IMR-90 (cell line): ENCODE measurements at places on chromosomes 2 and 18. TPM values are rescaled to one million over a fixed set of nuclear protein-coding genes. Genes with fewer than 3 reads are reported as not detected.

GRCh38 chr2:159998243-159998642 is 64.2 kb downstream of the PLA2R1 start:
- no peak overlapping the region for H3K27ac ChIP-seq
- DNase-seq: no peak
- no peaks in the 10 kb centered on the region for H3K36me3 ChIP-seq
- no peak overlapping the region for H3K4me3 ChIP-seq
- no peaks in the 10 kb centered on the region; the same call in 1 of the 2 replicates for H3K4me1 ChIP-seq

DNA sequence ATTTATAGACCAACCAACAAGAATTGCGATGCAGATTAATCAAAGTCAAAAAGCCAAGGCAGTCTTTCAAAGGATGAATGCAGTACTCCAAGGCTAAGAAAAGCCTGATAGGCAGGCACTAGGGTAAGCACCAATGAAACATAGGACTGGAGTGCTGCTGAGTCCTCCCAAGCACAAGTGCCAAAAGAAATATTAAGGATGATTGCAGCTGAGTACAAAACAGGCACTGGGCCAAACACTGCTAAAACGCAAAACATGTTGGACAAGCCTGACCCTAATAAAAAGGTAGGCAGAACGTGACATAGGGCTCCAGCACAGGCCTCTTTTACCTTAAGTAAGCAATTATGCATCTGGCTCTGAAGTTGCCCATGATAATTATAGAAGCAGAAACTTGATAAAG is 160.1 kb upstream of the LRP1B start:
- no peak for DNase-seq
- no peaks in the 10 kb centered on the region for H3K36me3 ChIP-seq
- H3K27me3 ChIP-seq: no peaks in the 10 kb centered on the region
- H3K4me3 ChIP-seq: no peak overlapping the region
- H3K4me1 ChIP-seq: no peaks in the 10 kb centered on the region

GRCh38 chr2:177689623-177690022 is 297.1 kb downstream of the AGPS start:
- no peaks in the 10 kb centered on the region for H3K27me3 ChIP-seq
- H3K4me3 ChIP-seq: no peak overlapping the region
- no peaks in the 10 kb centered on the region for H3K36me3 ChIP-seq
- DNase-seq: no peak
- no peaks in the 10 kb centered on the region for H3K4me1 ChIP-seq

- peak; percentile 6 for DNase-seq
- peaks cover 4% of the 10 kb centered on the region for H3K4me1 ChIP-seq
- H3K27me3 ChIP-seq: no peaks in the 10 kb centered on the region
- no peak overlapping the region for H3K27ac ChIP-seq
Measured at GRCh38 chr2:201639205-201639604, 4.1 kb downstream of the TMEM237 start.

DNA sequence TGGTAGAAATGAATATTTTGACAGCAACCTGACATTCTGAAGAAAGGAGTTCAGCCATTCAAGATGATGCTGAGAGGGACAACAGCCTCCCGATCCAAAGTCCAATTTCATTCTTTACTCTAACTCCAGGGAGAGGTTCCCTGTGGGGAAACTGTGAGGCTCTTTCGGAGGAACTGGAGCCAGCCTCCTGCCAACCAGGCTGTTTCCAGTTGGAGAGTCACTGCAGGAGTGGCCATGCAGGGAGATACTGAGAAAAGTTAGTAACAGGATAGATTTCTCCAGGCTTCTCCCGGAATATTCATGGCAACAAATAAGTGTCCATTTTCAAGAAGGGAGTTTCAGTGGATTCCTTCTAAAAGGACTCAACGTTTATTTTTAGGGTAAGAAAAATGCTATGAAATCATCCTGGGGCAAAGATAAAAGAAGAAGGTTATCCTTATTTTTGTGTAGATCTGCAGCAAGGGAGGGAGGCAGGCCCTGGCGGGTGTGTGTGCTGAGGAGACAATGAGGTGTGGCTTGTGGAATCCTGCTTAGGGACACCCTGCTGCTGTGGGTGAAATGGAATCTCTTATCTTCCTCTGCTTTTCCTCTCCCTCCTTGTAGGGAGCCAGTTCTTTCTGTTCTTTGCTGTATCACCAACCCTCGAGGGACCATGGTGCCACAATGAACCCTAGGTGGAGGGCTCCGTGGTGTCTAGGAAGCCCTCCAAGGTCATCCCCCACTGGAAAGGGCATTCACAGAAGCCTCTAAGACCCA is 18.1 kb downstream of the KLHL14 start:
- H3K27ac ChIP-seq: no peak overlapping the region
- H3K4me1 ChIP-seq: no peaks in the 10 kb centered on the region
- no peaks in the 10 kb centered on the region for H3K36me3 ChIP-seq
- no peak overlapping the region for H3K4me3 ChIP-seq
- no peaks in the 10 kb centered on the region for H3K27me3 ChIP-seq

The RTKN gene
- total RNA-seq: 9.4 and 11.1 TPM in 2 replicates

The SOWAHC gene
- total RNA-seq: 4.8 and 8.9 TPM in 2 replicates
